ENCODE measurements at places on chromosomes 16 and 17.

GRCh38 chr17:81966343-81967243 lies 5.6 kb upstream of the NOTUM start:
- no peak for DNase-seq

DNA sequence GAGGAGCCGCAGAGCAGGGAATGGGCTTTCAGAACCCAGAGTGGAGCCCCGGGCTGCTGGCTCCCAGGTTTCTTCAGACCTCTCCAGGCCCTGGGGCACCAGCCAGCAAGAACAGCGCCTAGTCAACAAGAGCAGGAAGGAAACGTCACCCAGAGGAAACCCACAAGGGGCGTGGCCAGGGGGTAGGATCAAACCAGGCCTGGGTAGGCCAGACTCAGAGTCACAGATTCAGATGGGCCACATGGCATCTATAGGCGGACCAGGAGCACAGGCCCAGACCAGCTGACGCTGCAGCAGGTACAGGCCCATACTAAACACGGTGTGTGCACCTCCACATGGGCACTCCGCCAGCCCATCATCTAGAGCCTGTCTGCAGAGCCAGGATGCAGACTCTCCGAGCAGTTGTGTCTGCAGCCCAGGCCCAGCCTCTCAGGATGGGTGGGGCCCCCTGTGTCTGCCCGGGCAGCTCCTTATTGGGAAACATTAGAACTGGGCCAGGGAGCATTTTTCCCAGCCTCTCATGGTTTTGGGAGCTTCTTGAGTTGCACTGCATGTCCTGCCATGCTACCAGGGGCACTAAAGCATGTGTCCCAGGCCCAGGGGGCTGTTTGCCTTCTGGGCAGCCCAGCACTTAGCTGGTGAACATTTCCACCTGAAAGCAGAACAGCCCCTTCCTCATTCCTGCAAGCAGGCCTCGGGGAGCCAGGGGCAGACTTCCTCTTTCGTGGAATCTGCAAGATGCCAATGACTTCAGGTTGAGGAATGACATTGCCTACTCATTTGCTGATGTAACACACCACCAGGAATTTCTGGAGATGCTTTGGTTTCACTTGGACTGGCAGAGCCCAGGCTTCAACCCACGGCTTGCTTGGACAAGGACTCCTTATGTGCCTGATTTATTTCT lies at the start of gene NLRP1:
NLRP1 (minus strand) TSS at position 127 of the 904 bp plus-strand sequence. CDS start 552 bp downstream, outside the sequence.
- peak; percentile 96 for DNase-seq

GRCh38 chr17:73297934-73298861 lies 13.6 kb downstream of the CDC42EP4 start:
- DNase-seq = peak; percentile 57

GRCh38 chr16:31467858-31468257 lies 4.1 kb upstream of the TGFB1I1 start:
- DNase-seq = no peak

Data from EH (cell line).